GM10248 (cell line): ENCODE measurements at places on chromosomes 6 and 20.

DNA sequence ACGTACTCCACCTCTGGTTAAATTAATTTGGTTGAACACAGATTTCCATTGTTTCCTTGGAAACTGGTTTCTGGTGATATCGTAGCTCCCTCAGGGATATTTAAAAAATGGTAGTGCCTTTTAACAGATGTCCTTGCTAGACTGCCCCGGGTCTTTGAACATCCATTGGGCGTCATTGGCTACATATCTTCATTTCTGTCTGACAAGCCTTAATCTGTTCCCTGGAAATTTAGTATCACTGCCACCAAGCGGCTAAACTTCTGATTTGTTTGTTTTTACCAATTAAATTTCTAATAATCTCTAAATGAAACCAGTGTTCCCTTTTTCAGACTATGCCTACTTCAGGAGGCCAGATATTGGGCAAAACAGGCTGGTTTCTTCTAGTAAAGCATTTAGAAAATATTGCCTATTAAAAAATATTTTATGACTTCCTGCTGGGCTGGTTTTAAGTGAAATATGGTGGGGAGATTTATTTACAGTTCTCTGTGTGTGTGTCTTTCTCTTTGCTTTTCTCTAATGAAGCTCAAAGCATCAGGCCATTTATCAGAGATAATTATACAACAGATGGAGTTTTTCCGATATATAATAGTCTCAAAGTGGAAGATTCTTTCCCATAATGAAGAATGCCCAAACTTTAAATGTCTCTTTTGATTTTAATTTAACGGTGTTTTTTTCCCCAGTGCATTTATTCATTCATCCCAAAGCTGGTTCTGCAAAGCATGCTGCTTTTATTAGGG lies 249.5 kb downstream of the ZFAND3 start:
- DNase-seq, result no peak

GRCh38 chr6:37129566-37129965 lies 40.4 kb upstream of the PIM1 start:
- DNase-seq, result no peak

- no peak for DNase-seq
Measured at GRCh38 chr20:18007534-18008292, 38.9 kb downstream of the MGME1 start.

- no peak for DNase-seq
Measured at GRCh38 chr20:3313683-3314065, 74.7 kb upstream of the SLC4A11 start.

- DNase-seq, result no peak
Measured at GRCh38 chr20:33812152-33812849, 1.2 kb downstream of the CHMP4B start.

GRCh38 chr6:81105998-81106397 lies 646.5 kb downstream of the TENT5A start:
- DNase-seq, result no peak

- no peak for DNase-seq
Measured at GRCh38 chr6:41457303-41457670, 88.9 kb upstream of the FOXP4 start.

DNA sequence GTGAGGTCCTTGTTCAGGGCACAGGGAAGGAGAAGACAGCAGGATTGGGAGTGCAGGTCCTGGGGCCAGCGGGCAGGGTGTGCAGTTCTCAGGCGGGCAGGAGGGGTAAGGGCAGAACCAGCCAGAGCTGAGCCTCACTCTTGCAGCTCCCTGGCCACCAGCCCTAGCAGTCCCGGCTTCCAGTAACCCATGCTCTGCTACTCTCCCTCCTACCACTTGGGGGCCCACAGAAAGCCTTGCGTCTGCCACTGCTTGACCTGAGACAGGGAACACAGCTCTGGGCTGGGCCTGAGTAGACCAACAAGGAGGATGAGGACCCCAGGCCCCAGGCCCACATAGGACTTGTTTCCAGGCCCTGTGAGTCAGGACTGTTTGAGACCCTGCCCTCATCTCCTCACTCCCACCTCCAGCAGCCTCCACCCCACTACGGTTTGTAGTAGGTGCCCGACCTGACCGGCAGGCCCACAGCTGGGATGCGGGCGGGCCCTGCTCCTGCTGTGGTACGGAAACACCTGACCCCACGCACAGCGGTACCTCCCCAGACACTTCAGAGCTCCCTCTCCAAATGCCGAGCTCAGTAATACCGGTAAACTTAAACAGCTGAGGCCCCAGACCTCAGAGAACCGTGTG lies 39.2 kb downstream of the KCNK5 start:
- peak; percentile 63 for DNase-seq

DNA sequence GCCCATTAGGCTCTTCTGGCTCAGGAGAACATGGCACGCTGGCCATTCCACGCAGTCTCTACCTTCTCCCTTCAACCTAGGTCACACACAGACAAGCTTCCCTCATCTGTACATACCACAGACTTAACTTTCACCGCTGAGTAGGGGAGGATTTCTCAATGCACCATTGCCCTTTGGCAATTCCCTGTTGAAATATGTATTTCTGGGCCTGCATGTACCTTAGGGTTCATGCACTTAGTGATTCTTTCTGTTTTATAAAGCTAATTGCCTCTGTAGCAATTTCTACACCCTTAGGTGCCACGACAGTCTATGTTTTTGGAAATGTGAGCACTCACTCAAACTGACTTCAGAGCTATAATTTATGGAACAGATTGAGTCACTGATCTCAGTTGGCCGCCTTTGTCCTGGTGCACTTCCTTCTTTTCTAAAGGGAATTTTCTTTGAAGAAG lies 253.8 kb upstream of the PRDM1 start:
- DNase-seq, result no peak

GRCh38 chr6:129500958-129501739 lies 208.8 kb downstream of the ARHGAP18 start:
- DNase-seq, result no peak

DNA sequence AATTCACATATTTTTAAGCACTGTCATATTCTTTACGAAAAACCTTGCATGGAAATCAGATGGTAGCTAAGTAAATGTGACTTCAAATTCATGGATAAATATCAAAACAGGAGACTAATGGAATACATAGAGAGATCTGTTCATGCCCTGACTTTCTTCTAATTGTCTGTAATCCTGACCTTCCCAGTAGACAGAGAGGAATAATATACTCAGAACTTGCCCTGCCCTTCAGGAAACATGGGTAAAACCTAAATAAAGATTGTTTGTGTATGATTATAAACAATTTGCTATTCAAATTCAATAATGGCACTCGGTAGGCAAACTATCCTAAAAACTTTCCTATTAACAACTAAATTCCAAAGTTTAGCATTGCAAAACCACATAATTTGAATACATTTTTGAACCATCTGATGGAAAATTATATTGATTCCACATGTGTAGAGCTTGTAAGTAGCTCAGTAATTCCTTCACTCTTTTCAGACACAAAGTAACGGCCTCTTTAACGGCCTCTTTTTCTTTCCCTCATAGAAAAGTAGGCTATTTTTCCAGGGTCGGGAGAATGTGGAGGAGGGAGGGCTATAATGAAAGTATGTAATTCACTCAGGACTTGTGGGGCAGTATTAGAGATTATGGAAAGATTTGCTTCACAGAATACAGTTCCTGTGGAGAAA lies 227.6 kb downstream of the ALDH8A1 start:
- DNase-seq, result no peak

DNA sequence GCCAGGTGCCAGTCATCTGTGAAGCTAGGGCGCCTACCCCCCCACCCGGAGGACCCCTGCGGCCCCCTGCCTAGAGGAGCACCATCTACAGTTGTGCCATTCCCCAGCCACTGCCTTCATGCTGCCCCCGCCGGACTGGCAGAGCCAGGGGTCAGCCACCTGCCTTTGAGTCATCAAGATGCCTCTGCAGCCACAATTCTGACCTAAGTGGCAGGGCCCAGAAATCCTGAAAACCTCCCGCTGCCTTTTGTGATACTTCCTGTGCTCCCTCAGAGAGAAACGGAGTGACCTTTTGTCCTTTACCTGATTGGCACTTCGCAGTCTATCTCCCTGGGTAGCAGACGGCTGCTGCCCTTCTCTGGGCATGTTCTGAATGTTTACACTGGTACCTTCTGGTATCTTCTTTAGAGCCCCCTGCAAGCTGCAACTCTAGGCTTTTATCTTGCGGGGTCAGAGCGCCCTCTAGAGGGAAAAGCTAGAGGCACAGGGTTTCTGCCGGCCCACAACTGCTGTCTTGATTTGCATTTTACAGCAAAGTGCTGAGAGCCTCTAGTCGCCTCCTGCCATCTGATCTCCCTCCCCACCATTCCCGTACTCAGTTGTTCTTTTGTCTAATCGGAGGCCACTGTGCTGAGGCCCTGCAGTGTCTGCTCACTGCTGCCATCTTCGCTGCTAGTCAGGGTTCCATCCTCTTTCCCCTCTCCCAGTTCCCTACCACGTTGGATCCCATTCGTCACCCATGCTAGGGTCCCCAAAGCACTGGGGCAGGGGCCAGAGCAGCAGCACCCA lies 26.9 kb downstream of the SPATA2 start:
- DNase-seq, result peak; percentile 84

DNA sequence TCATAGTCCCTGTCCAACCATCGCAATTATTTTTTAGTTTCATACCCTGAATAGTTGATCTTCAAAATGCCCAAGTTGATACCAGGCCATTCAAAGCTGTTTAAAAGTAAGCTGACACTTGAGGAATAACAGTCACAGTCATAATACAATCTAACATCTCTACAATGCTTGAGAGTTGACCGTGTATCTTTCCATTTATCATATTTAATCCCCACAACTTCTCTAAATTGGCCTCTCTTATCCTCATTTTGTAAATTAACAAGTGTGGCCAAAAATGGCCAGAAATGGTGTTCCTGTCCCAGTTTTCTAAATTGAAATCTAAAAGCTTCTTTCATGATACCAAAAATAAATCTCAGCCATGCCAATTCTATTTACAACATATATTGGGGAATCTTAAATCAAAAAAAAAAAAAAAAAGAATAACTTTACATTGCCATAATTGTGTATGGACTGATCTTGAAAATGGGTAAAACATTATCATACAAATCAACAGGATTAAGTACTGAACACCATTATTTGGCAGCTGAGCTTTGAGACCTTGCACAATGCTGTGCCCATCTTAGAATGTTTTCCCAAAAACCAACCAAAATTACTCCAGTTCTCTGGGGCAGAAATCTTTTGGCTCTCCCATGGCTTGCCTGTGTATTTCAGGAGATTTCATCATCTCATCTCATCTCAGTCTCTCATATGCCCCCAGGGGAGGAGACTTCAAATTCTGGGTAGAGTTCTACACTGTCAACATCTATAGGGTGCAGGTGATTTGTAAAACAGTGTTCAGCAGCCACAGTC lies 448.7 kb upstream of the JARID2 start:
- no peak for DNase-seq

GRCh38 chr6:54730767-54731630 lies 115.6 kb upstream of the FAM83B start:
- DNase-seq, result no peak

DNA sequence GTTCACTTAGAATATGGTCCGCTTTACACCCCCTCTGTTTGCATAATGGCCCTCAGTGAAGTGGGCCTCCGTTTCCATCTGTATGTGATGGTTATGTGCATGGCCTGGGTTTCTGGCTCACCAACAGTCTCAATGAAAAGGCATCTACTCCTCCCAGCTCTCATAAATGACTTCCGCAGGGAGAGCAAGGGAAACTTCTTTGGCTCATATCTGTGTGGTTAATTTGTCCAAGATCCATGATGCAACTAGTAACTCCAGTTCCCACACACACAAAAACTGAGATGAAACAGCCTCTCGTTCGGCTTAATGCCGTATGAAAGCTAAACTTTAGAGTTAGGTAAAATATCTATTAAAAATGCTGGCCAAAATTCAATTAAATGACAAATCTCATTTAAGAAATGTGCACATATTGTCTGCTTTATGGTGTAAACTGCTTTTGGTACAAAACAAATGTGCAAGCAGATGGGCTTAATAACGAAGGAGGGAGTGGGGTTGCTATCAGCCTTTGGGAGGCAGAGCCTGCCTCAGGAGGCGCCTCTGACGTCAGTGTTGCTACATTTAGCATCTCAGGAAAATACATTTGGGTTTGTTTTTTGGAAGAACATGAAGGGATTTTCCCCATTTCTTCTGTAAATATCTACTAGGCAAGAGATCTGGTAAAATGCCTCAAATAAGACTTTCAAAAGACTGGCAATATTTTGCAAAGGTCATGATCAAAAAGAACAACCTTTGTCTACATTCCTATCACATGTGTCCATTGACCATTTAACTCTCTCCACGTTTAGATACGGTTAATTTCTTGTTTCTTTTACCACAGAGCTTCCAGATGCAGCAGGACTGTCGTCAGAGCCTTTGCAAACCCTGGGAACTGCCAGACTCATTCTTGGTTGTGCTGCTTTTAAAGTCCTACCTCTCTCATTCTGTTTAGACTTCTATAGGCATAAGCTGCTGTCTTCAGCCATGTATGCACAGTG lies 96.8 kb downstream of the ARMC2 start:
- DNase-seq, result no peak

GRCh38 chr6:10662207-10662606 lies 32.2 kb downstream of the C6orf52 start:
- DNase-seq, result no peak

DNA sequence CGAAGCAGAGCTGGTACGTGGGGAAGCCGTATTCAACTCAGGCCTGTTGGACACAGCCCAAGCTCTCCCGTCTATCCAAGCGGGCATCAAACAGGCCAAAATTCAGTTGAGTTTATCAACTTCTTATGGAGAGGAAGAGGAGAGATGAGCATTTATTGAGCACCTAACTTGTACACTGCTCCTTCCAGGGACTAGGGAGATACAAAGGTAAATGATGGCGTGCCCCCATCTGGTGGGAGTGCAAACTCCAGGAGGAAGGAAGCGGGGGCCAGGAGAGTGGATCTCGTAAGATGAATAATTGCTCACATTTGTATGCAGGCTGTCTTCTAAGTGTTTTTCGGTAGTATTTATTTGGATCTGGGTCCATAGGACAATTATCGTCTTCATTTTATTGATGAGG lies 146.6 kb downstream of the SOBP start:
- DNase-seq, result no peak

DNA sequence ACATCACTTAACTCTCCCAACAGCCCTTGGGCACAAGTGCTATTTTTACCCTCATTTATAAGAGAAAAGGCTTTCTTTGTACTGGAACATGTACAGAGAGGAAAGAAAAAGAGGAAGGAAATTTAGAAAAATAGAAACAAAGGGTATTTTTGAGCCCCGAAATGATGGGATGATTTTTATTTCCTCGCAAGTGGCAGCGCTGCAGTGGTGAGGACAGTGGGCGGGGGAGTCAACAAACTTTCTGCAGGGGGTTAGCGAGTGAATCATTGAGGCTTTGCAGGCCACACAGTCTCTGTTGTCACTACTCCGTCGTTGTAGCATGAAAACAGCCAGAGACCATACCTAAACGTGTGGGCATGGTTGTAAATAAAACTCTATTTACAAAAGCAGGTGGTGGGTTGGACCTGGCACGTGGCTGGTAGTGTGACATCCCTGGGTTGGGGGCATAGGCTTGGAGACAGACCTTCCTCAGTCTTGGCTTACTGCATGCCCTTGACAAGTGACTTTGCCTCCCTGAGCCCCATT lies 25.5 kb upstream of the OCSTAMP start:
- DNase-seq, result no peak

DNA sequence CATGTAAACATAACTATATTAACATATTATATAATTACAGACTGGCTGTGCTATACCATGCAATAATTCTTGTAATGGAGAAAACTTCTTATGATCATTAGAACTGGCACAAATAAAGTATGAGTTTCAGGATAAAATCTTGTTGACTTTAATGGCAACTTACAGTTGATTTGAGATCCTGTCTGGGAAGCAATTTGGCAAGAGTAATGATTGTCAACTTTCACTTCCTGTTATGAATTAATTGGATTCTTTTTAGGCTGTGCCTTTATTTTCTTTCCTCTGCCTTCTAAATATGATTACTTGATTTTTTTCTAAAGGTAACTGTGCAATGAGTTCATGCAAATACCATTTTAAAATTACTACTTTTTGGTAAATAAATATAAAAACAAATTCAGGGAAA lies 158.1 kb upstream of the B3GAT2 start:
- DNase-seq, result no peak

- peak; percentile 58 for DNase-seq
Measured at GRCh38 chr20:32603046-32603726, 18.1 kb upstream of the NOL4L start.
